ENCODE measurements at places on chromosomes 2 and 18. TPM values are rescaled to one million over a fixed set of nuclear protein-coding genes. Genes with fewer than 3 reads are reported as not detected.

GRCh38 chr18:11366410-11366809, 217.0 kb upstream of the PIEZO2 start:
- no peak for DNase-seq

DNA sequence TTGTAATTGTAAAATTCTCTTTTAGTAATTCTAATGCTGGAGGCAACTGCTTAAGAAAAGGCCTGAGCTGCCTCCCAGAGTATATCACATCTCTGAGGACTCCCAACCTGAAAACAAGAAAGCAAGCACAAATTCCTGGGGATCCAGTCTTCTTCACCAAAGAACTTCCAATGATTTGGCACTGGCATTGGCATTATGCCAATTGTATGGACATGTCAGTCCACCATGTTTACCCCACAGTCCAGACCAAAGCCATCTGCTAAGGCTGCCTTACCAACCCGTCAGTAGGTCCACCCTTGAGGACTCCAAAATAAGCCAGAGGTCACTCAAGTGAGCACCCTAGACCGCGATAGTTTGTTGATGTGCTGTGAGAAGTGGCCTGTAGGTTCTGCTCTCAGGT, 263.1 kb downstream of the RND3 start:
- DNase-seq: no peak

GRCh38 chr2:100285691-100286090, 36.6 kb downstream of the LONRF2 start:
- no peak for DNase-seq

HTRA2 gene
- total RNA-seq: 43.2 TPM

LBX2 gene
- 0.20 TPM for total RNA-seq

PSMA8 gene
- total RNA-seq: not detected

DNA sequence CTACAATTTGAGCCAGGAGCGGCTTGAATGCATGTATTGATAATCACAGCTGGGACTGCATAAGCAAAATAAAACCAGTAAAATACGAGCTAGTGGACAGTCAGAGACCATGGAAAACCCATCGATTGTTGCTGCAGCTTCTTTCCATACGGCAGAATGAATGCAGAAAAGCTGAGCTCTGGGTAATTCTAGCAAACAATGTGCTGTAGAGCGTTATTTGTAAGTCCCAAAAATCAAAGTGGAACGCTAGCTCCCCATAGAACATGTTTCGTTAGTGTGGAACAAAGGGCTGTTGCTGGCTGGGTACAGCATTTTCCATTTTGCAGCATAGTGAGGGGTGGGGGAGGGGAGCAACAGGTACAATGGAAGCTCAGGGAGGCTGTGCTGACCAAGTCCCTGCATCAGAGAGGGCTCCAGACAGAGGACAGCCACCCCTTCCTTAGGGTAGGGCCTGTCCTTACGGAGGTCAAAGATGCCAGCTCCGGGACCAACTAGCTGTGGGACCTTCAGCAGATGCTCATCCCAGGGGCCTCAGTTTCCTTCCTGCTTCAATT, 74.1 kb downstream of the BOD1L2 start:
- no peak for DNase-seq

HAT1 gene
- 24.9 TPM for total RNA-seq

DNA sequence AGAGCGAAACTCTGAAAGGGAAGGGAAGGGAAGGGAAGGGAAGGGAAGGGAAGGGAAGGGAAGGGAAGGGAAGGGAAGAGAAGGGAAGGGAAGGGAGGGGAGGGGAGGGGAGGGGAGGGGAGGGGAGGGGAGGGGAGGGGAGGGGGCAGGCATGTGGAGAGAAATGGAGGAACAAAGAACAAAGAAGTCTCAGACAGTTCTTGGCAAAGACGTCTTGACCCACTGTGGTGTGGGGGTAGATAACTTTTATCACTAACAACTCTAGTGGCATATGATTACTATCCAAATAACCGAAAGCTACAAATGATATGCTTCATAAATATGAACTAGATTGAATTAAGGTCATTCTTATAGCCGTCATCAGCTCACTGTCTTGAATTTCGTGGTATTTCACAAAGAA, 3.2 kb downstream of the UPP2 start:
- DNase-seq: no peak

DNA sequence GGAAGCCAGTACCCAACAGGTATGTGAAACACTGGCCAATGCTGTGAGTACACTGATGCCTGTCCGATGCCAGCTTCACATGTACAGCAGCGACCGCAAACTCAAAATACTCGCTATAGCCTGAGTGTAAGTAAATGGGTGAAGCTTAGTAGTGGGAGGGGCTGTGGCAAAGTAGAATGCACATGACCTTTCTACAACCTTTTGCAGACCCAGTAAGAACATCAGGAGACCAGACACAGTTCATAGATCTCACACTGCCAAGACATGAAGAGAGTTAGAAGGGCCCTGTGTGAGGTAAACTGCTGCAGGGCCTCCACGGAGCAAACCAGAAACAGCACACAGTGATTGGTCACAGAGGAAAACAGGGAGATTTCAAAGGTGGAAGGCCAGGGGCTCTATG, 9.1 kb upstream of the UBXN4 start:
- no peak for DNase-seq

DNA sequence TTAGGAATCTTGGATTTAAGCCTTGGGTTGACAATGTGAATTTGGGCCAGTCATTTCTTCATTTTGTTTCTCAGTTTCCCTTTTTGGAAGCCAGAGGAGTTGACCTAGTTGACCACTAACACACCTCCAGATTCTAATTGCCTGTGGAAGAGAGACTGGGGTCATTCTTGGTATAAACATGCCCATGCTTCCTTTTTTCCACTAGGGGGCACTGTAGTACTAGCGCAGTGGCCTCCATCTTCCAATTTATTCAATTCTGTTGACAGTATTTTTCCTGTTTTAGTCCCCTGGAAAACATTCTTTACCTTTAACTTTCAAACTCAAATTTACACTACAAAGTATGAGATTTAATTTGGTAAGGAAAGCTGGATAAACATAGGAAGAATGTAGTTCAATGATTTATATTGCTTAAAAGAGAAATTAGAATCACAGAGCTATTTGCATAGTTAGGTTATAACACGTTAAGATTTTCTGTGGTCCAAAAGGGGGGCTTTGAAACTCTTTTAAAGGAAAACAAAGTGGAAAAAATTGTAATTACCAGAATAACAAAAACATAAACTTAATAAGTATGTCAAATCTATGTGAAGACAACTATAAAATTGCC, 57.5 kb upstream of the AGPS start:
- DNase-seq: no peak

DNA sequence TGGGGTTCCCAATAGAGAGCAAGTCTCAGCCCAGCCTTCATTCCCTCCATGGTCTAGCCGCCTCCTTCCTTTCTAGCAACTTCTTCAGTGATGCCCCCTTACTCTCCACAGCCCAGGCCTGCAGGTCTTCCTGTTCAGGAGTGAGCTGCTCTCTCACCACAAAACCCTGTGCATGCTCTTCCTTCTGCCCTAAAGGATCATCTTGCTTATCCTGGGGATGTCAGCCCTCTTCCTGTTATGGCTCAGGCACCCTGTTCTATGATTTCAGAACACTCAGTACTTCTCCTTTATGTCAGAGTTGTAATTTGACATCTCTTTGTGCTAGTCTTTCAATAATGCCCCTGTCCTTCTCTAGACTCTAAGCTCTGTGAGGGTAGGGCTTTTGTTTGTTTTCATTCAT, 19.4 kb downstream of the TMEM178A start:
- no peak for DNase-seq

DNA sequence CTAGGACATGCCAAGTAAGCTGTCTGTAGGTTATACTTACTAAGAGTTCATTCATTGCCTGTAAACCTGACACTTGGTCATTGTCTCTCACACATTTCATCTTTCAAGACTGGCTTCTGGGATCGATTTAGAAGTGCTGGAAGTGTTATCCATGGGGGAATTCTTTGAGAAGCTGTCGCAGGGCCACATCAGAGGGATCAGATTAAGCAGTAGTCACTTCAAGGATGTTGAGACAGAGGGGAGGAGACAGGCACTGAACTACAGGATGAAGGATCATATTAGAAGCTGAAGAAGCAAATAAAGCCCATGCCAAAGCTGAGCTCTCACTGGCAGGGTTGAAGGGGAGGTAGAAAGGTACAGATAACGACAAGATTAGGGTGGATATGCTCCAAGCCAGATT, 49.0 kb downstream of the CDK15 start:
- no peak for DNase-seq

DNA sequence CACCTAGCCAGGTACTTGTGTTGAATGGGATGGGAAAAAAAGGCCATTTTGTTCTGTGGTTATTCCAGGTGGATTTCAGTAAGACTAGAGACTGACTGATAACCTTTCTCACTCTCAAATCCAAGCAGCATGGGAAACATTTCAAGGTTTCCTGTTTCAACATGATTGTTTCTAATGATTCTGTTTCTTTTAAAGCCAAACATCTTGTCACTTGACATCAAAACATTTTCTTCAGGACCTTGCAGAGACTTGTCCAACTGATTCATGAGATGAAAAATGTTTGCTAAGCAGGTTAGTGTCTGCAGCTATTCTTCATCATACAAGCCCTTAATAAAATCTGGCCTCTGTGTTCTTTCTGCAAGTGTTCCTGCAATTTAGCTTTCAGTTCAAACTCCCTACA, 456.5 kb upstream of the CWC22 start:
- no peak for DNase-seq

SLC4A3 gene
- total RNA-seq: 1.3 TPM

SP5 gene
- 7.5 TPM for total RNA-seq

TSN gene
- 33.1 TPM for total RNA-seq

DNA sequence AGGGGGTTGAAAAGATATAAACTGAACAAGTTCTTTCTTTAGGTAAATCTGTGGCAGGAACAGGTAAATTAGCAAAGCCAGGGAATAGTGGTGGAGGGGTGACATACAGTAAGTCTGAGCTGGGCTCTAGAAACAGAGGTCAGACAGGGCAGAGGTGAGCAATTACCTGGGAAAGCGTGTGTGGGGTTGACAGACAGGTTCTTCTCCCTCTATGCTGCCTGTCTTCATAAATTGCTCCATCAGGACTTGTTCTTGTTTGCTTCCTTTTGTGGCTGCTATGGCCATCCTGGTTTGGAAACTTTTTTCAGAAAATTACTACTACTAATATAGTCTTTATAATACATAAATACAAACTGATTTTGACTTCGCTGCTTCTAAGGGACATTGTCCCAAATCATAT, 3.4 kb upstream of the ANKRD12 start:
- DNase-seq: no peak

CCDC142 gene
- 34.7 TPM for total RNA-seq
